Activated naive CD8-positive, alpha-beta T cell treated with anti-CD3 and anti-CD28 coated beads for 36 hours (primary cell): ENCODE measurements at places on chromosomes 3 and 15. TPM values are rescaled to one million over a fixed set of nuclear protein-coding genes. Genes with fewer than 3 reads are reported as not detected.

GRCh38 chr3:183799461-183799860, 25.9 kb downstream of the MAP6D1 start:
- DNase-seq, result no peak
- H3K4me1 ChIP-seq, result no peaks in the 10 kb centered on the region
- H3K27ac ChIP-seq, result no peak overlapping the region

Gene C2CD4B
- total RNA-seq, result not detected

Gene CPNE9
- not detected for total RNA-seq

Gene GOLGA8S
- 0.18 TPM for total RNA-seq
